Activated CD8-positive, alpha-beta memory T cell treated with anti-CD3 and anti-CD28 coated beads, Interleukin-2, amount 50 U/mL, for 4 hours (primary cell): ENCODE measurements at places on chromosomes 4 and X.

DNA sequence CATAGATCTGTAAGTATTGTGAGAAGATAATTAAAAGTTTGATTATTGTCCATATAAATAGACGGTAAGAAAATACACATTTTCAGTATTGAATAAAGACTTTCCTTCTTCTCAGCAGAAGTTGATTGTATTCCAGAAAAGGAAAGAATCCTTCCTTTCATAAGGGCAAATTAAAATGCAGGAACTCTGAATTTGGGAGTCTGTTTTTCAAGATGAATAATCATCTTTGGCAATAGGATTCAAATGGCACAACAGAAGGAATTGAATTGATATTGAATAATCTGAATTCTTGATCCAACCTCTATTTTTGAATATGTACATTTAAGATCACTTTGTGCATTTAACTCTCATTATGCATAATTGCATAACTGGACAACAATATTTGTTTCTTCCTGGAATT lies 149.3 kb downstream of the DMD start:
- DNase-seq = no peak

- DNase-seq = no peak
Observed at GRCh38 chr4:55291227-55291640, 54.8 kb upstream of the SRD5A3 start.

DNA sequence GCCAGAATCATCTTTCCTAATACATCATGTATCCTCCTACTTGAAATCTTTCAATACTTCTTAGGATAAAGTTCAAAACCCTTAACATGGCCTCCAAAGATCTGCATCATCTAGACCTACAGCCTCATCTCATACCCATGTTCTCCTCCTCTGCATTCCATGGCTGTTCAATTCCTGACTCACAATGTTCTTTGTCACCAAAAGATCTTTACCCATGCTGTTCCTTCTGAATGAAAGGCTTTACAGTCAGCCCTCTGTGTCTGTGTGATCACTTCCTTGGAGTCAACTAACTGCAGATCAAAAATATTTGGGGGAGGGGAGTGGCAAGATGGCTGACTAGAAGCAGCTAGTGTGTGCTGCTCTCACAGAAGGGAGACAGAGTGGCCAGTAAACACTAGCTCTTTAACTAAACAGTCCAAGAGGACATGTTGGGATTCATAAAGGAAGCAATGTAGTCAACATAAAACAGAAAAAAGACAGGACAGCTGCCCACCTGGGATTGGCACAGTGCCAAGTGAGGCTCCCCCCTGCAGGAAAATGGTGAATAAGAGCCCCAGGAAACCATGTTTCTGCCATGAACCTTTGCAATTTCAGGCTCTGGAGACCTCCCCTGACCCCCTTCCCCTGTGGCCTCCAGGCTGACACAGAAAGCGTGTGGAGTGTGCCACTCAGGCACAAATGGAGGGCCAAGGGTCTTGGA lies 31.9 kb downstream of the CBR4 start:
- no peak for DNase-seq

- no peak for DNase-seq
Observed at GRCh38 chr4:149951152-149951900, 126.9 kb upstream of the DCLK2 start.

DNA sequence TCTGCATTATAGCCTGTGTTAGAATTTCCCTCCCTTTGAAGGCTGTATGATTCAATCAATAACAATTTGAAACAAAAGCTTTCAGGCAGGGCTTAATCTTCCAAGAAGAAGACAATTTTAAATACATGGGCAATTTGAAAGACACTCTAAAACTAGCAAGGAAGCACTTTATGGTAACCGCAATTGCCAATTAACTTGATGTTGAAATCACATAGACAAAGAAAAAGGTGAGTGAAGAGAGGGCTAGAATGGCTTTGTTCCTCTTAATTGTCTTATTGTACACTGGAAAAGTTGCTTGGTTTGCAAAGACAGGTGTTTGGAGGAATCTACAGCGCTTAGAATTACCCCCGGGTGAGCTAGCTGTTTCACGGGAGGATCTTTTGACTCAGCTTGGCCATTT lies 74.4 kb upstream of the PRKX start:
- DNase-seq = no peak

- no peak for DNase-seq
Observed at GRCh38 chr4:89157488-89158024, 46.2 kb downstream of the TIGD2 start.

DNA sequence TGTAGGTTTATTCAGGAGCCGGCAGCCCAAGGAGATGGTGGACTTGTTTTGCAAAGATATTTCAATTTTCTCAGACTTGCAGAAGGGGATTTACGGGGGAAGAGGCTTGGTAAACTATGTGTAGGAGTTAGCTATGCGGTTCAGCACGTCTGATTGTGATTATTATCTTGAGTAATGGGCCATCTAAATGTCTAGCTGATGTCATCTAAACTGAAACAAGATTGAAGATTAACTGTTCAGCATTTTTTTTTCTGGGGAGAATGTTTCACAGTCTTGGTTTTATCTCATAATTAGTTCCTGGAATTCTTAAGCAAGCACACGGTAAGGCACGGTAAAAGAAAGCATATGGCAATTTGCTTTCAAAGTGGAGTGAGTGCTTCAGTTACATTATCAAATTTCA lies 207.3 kb upstream of the CXorf51B start:
- no peak for DNase-seq

DNA sequence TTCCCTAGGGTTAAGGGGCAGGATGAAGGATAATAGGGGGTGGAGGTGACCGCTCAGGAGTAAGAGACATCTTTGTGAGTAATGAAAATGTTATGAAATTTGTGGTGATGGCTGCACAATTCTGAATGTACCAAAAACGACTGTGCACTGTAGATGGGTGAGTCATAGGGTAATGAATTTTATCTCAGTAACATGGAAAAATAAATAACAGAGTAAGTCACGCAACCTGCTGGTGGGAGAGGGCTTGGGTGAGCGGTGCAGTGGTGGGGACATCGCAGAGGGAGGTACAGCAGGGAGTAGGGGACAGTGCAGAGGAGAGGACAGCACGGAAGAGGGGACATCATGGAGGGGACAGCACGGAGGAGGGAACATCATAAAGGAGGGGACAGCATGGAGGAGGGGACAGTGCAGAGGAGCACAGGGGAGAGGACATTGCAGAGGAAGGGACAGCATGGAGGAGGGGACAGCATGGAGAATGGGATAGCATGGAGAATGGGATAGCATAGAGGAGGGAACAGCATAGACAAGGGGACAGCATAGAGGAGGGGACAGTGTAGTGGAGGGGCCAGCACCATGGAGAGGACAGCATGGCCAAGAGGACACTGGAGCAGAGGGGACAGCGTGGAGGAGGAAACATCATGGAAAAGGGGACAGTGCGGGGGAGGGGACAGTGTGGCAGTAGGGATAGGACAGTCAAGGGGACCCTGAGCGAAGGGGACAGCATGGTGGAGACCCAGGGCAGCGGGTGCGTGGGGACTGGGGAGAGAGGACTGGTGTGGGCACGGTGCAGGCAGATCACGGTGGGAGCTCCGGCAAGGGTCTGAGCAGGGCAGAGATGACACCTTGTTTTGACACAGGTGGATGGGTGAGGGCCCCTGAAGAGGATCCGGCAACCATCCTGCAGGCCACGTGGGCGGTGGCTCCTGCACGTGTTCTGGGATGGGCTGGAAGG lies 68.5 kb upstream of the MXD4 start:
- DNase-seq = no peak

GRCh38 chr4:128858879-128859671 lies 49.6 kb downstream of the JADE1 start:
- DNase-seq = no peak

DNA sequence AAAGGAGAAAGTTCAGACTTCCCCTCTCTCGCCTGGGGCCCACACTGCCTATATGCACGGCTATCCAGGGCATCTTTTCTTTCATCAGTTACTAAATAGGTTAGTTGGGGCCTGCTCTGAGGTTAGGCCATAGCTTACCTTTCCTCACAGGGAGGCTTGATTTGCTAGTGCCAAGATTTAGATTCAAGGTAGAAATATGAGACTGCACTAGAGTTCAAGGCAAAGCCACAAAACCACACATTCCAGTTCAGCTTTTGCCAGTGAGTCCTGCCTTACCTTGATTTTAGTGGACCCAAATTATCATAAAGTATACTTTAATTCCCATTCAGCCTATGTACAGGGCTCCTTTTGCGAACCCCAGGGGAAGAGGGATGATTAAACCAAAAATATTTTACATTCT lies 762.8 kb downstream of the PDHA2 start:
- DNase-seq = no peak

DNA sequence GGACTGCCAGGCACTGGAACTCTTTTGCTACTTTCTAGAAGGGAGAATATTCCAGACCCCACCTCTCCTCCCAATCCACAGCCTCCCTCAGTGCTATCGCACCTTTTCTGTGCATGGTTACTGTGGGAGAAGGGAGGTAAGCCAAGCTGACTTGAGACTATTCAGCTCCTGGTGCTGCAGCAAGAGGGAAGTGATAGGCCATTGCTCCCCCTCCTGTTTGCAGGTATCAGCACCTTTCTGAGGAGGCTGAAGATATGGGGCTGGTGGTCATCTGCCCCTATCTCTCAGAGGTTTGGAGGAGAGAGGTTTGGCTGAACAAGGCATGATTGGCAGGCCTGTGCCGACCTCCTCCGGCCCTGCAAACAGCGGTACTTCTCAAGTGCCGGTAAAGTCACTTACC lies 103.3 kb upstream of the GATB start:
- no peak for DNase-seq

DNA sequence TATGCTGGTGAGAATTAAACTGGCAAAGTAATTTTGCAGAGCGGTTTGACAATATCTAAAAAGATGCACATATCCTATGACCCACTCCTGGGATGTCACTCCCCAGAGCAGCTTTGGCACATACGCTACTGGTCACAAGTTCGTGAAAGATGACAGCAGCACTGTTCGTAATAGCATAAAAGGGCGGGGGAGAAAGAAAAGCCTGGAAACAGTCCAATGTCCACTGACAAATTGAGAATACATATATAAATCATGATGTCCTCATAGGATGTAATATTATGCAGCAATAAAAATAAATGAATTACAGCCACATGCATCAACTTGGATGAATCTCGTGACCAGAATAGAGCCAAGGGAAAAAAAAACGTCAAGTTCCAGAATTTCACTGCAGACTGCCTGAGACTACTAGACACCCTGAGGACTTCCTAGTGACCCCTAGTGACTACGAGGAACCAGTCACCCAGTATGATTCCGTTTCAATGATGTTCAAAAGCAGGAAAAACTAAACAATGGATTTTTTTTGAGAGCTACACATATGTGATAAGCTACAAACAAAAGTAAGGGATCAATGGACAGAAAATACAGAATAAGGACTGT lies 1.8 kb downstream of the PCSK1N start:
- no peak for DNase-seq

GRCh38 chr4:8076023-8076422 lies 82.6 kb downstream of the ABLIM2 start:
- DNase-seq = no peak

- DNase-seq = no peak
Observed at GRCh38 chrX:139647597-139647996, 60.4 kb downstream of the MCF2 start.

DNA sequence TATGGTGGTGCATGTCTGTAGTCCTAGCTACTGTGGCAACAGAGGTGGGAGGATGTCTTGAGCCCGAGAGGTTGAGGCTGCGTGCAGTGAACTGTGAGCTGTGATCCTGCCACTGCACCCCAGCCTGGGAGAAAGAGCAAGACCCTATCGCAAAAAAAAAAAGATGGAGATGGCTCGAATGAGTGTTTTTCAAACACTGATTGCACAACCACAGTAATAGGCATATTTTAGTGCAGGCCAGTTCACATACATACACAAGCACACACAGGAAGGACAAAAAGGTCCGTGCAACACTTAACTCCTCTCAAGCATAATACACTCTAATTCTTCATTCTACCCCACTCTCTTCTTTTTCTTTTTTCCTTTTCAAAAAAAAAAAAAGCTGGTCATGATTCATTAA lies 5.1 kb downstream of the EFHC2 start:
- DNase-seq = no peak
